ENCODE measurements at places on chromosomes 6 and 20. TPM values are rescaled to one million over a fixed set of nuclear protein-coding genes. Genes with fewer than 3 reads are reported as not detected.

The OR2H2 gene
- polyA plus RNA-seq = 0.15 TPM

The L3MBTL1 gene
- polyA plus RNA-seq = 10.4 TPM

The TAAR2 gene
- polyA plus RNA-seq = not detected

DNA sequence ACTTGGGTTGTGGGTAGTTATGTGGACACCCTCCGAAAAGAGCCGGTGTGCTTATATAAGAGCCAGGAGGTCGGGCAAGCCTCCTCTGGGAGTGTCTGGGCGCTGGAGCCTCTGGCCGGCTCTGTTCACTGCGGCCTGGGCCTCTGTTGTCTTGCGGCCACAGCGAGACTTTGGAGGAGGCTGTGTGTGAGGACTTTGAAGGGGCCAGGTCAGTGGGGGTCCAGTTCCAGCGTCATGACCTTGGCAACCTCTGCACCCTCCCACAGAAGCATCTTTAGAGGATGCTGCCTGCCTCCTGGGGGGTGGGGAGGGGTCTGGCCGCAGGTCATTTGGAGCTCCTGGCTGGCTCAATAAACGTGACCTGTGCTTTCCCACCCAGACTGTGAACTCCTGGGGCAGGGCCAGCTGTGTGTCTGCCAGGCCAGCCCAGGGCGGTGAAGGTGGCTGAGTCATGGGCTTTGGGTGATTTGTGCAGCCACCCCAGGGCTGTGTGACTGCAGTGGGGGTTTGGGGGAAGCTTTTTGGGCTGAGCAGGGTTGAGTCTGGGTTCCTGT is 1.2 kb downstream of the TCEA2 start:
- no peak for DNase-seq

DNA sequence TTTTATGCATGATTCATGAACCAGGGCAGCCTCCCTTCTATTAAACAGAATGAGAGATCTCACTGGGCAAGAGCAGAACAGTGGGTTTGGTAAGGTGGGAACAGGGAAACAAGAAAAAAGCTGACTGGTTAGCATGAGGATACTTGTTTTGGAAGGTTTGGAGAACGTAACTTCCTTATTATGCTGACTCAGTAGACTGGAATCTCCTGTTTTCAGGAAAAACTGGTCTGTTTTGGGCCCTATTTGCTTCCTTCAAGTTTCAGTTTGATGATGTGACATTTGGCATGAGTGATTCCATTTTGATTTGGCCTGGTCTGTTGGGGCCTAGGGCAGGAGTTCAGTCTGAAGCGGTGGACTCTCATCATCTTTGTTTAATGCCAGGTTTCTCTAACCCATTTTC is 172.0 kb downstream of the MYLK4 start:
- no peak for DNase-seq

GRCh38 chr6:2482773-2483172 is 237.4 kb upstream of the GMDS start:
- no peak for DNase-seq

GRCh38 chr6:156502969-156503504 is 274.1 kb upstream of the ARID1B start:
- no peak for DNase-seq

Data from forelimb muscle (tissue), 1 donor.